ENCODE measurements at places on chromosomes 4 and X. TPM values are rescaled to one million over a fixed set of nuclear protein-coding genes. Genes with fewer than 3 reads are reported as not detected.

Gene PASD1
- total RNA-seq: not detected

Gene ABLIM2
- 3.4 TPM for total RNA-seq

Gene MAGEA6
- not detected for total RNA-seq

Gene CNKSR2
- 0.07 TPM for total RNA-seq

Gene CT45A10
- not detected for total RNA-seq

Gene CXXC4
- 0.43 TPM for total RNA-seq

Gene PAGE1
- not detected for total RNA-seq

Gene RTL5
- under 0.01 TPM for total RNA-seq

Gene NPY2R
- total RNA-seq: not detected

Measured in nasal cavity respiratory epithelium epithelial cell of viscerocranial mucosa (primary cell).